ENCODE measurements at places on chromosomes 1 and 21. TPM values are rescaled to one million over a fixed set of nuclear protein-coding genes. Genes with fewer than 3 reads are reported as not detected.
A peak's percentile ranks its signal among the peaks of the same experiment; 100 is the strongest.

Gene WNT9A
- 42.2 TPM for total RNA-seq

Gene VAMP4
- total RNA-seq, result 9.8 TPM

GRCh38 chr1:36159614-36160387 is 3.8 kb downstream of the MAP7D1 start:
- H3K27ac ChIP-seq, result peak overlapping the region; percentile 55
- H3K4me1 ChIP-seq, result peaks cover 56% of the 10 kb centered on the region
- no peaks in the 10 kb centered on the region for H3K27me3 ChIP-seq
- no peaks in the 10 kb centered on the region for H3K36me3 ChIP-seq
- no peak for DNase-seq

DNA sequence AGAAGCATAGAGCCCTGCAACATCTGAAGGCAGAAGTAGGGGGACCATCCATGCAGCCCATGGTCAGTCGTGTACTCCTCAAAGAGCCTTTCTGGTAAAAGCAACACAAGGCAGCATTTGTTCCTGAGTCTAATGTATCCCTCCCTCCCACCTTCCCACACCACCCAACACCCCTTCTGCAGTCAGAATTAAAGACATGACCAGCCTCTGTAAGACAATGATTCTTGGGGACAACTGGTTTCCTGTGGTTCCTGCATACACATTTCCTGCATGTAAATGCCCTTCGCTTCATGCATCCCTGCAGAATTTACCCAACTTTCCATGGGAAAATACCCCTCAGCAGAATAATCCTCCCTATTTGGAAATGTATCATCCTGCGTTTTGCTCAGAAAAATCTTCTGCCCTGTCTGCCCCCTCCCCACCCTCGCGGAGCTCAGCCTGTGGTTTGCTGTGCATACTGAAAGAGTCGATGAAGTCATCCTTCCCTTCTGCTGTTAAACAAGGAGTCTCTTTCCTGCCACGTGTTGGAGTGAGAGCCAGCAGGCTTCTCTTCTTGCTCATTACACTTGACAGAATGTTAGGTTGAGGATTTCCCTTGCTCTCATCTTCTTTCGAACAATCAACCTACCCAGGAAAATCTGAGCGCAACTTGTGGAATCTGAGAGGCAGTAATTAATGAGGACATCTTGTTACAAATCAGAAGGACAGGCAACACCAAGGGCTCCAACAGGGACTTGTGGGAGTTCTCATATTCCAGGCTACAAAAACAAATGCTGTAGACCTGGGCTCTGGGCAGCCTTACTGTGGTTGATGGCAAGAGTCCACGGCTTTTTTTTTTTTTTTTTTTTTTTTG is 4.7 kb downstream of the TNN start:
- no peaks in the 10 kb centered on the region for H3K36me3 ChIP-seq
- no peaks in the 10 kb centered on the region for H3K4me1 ChIP-seq
- H3K27ac ChIP-seq, result no peak overlapping the region
- no peak overlapping the region for H3K4me3 ChIP-seq
- no peak for DNase-seq

- H3K4me1 ChIP-seq, result peaks cover 2% of the 10 kb centered on the region
- no peaks in the 10 kb centered on the region for H3K36me3 ChIP-seq
- DNase-seq, result no peak
- H3K4me3 ChIP-seq, result no peak overlapping the region
- H3K27ac ChIP-seq, result no peak overlapping the region
Observed at GRCh38 chr1:40344597-40344996, 27.5 kb upstream of the COL9A2 start.

GRCh38 chr1:162562470-162562828 is 927 bp downstream of the UAP1 start:
- no peaks in the 10 kb centered on the region for H3K27me3 ChIP-seq
- H3K4me3 ChIP-seq, result peak overlapping the region; percentile 70
- H3K36me3 ChIP-seq, result 0 out of 2 replicates have a peak, but pooled peaks cover 9% of the 10 kb centered on the region
- H3K27ac ChIP-seq, result 0 out of 2 replicates have a peak overlapping the region, but pooled peaks have one; percentile 54

GRCh38 chr1:178189814-178190213 is 95.9 kb downstream of the RASAL2 start:
- H3K4me1 ChIP-seq, result peaks cover 8% of the 10 kb centered on the region
- DNase-seq, result no peak
- no peaks in the 10 kb centered on the region for H3K36me3 ChIP-seq
- no peak overlapping the region for H3K27ac ChIP-seq

GRCh38 chr1:203187304-203187685 is 791 bp upstream of the CHI3L1 start:
- H3K27ac ChIP-seq, result no peak overlapping the region
- H3K27me3 ChIP-seq, result no peaks in the 10 kb centered on the region
- H3K4me1 ChIP-seq, result no peaks in the 10 kb centered on the region

DNA sequence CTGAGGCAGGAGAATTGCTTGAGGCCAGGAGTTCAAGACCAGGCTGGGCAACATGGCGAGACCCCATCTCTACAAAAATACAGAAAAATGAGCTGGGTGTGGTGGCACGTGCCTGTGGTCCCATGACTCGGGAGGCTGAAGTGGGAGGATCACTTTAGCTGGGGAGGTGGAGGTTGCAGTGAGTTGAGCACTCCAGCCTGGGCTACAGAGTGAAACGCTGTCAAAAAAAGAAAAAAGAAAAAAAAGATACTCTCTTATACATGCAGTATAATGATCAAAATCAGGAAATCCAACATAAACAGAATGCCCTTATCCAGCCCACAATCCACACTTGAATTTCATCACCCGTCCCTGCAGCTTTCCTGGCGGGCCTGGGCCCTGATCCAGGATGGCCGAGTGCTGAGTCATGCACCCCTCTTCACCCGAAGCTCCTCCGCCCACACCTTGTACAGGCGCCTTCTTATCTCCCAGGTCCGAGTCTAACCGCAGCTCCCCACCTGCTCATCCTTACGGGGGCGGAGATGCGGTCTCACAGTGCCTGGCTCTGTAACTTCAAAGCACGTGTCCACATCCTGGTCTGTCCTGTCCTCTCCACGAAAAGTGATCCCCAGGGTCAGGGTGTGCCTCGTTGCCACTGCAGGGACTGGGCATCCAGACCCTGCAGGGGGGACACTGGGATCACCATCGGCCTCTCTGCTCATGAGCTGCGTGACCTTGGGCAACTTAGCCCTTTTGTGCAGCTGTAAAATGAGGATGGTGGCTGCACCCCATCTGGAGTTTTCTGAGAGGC is 120.2 kb upstream of the SLC45A1 start:
- no peak overlapping the region for H3K4me3 ChIP-seq
- H3K4me1 ChIP-seq, result peaks cover 89% of the 10 kb centered on the region
- H3K27me3 ChIP-seq, result no peaks in the 10 kb centered on the region
- H3K27ac ChIP-seq, result peak overlapping the region; percentile 99
- DNase-seq, result peak; percentile 85

GRCh38 chr1:86714561-86715244 is 10.3 kb downstream of the SH3GLB1 start:
- H3K4me1 ChIP-seq, result no peaks in the 10 kb centered on the region
- no peak for DNase-seq
- H3K36me3 ChIP-seq, result peaks cover 7% of the 10 kb centered on the region
- no peaks in the 10 kb centered on the region for H3K27me3 ChIP-seq
- no peak overlapping the region for H3K27ac ChIP-seq

DNA sequence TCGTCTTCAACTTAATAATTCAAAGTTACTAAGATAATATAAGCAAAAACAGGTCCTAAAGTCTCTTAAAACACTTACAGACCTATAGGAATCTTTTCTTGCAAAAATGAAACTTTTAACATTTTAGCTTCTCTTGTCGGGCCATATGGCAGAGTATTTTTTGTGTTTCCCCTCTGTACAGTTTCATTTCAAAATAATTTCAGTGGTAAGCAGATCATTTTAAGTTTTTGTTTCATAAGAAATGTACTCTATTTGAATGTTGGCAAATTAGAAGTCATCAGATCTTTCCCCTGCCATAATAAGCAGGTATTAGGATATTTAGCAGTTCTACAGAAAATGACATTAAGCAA is 37.9 kb downstream of the RGL1 start:
- no peak overlapping the region for H3K27ac ChIP-seq
- no peak for DNase-seq
- no peaks in the 10 kb centered on the region for H3K27me3 ChIP-seq
- H3K4me1 ChIP-seq, result no peaks in the 10 kb centered on the region
- 0 out of 2 replicates have a peak, but pooled peaks cover 6% of the 10 kb centered on the region for H3K36me3 ChIP-seq

DNA sequence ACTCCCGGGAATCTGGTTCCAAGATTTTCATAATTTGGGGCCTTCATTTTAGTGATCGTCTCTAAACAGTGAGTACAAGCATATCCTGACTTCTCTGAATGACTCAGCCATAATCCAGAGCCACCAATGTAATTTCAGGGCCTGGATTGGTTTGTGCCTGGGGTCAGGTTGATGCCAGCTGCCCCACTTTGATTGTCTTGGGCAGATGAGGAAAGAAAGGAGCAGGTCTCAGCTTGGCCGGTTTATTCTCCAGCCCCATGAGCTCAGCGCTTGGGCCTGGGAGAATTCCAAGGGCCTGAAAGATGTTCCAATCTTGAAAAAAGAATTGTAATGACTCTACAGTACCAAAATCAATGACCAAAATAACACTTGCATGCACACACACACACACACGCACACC is 71.2 kb upstream of the ECE1 start:
- H3K4me3 ChIP-seq, result no peak overlapping the region
- no peaks in the 10 kb centered on the region for H3K4me1 ChIP-seq
- no peaks in the 10 kb centered on the region for H3K36me3 ChIP-seq
- DNase-seq, result no peak

DNA sequence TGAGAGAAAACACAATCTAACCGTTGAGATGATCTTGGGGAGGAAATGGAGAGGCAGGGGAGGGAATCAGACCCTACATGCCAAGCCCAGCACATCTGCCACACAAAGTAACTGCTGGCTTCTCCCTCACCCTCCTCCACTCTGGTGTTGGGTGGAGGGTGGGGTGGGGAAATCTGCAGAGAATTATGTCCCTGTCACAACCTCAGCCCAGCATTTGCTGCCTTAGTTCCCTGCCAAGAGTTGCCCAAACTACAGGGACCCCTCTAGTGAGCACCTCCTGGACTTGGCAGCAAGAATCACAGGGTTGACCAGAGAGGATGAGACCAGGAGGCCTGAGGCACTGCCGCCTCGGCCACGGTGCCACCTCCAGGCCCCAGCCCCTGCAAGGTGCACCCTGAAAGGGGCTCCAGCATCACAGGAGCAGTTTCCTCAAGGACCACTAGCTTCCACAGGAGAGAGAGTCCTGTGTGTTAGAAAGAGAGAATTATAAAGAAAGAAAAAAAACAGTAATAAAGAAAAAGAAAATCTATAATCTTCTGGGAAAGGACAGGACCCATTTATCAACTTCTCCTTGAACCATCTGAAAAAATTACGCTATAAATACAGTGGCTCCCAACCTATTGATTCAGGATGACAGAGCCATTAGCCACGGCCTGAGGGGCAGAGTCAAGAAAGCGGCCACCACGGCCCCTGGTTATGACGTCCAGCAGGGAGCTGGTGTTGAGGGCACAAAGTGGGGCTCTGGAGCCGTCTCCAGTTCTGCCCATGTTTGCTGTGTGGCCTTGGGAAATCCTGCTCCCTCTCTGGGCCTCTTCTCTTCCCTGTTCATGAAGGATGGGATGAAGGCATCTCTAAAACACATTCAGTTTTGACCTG is 451.7 kb downstream of the MATN1 start:
- H3K4me3 ChIP-seq, result no peak overlapping the region
- no peak overlapping the region for H3K27ac ChIP-seq
- no peak for DNase-seq
- peaks cover 17% of the 10 kb centered on the region for H3K27me3 ChIP-seq

Data from PC-9 (cell line).